ENCODE measurements at places on chromosomes 6 and 20.

DNA sequence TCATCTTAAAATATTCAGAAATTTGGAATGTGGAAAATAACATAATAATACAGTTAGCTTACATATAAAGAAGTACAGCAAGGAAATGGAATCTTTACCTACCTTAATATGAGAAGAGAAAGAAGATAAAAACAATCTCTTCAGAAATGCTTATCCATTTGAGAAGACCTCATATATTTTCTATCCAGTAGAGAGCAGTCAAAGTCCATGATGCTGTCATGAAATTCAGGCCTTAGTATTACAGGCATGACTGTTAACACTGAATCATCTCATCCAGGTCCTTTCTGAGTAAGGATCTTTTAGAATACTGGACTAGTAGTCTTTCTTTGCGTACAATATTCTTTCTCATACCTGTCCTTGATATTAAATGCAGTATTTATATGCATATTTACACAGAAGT is 713.4 kb downstream of the CD109 start:
- no peak for DNase-seq

DNA sequence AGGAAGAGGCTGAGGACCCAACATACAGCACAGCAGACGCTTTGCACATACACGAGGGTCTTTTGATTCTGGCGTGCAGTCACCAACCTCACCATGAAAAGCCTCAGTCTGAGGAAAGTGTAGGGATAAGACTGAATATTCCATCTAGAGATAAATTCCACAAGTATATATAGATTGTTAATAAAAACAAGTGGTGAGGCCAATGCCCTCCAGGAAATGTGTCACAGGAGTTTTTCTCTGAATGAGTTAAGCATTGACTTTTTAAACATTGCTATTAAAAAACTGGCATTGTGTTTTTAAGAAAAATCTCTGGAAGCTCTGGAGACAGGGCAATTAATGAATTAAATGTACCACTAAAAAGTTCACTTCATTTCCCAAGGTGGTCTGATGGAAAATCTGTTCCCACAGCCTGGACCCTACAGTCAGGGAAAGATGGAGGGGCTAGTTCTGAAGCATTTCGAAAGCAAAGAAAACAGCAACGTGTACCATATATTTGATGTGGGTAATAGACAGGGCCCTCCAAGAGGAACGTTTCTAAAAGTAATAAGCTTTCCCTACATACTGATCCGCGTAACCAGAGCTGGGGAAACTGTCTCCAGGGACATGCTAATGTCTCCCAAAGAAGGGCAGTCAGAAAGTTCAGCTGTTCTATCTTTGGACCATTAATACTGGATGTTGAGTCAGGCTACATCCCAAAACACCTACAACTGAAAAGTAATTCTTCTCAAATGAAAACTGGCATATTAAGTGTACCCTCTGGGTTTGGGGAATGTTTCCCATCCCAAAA is 301.1 kb downstream of the FOXC1 start:
- DNase-seq, result no peak

GRCh38 chr20:62122654-62123449 is 577 bp downstream of the LSM14B start:
- no peak for DNase-seq

GRCh38 chr6:35893246-35893645 is 27.7 kb downstream of the SRPK1 start:
- DNase-seq, result no peak

- no peak for DNase-seq
Observed at GRCh38 chr6:5464099-5464885, 203.0 kb downstream of the FARS2 start.

DNA sequence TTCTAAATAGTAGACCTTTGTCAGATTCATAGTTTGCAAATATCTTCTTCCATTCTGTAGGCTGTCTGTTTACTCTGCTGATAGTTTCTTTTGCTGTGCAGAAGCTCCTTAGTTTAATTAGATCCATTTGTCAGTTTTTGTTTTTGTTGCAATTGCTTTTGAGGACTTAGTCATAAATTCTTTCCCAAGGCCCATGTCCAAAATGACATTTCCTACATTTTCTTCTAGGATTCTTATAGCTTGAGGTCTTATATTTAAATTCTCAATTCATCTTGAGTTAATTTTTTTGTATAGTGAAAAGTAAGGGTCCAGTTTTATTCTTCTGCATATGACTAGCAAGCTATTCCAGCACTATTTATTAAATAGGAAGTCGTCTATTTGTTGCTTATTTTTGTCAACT is 287.0 kb downstream of the PACRG start:
- no peak for DNase-seq

DNA sequence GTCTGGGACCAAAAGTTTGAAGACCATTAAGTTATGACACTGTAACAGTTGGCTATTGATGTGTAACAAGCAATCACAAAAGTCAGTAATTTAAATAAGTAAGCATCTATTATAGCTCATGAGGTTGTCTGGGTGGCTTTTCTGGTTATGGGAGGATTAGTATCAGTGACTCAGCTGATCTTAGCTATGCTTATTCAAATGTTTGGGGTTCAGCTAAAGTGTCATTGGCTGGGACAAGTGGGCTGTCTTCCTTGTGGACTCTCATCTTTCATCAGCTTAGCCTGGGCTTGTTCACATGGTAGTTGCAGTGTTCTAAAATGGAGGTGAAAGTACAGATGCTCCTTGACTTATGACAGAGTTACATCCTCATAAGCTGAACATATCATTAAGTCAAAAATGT is 74.6 kb upstream of the LAMP5 start:
- no peak for DNase-seq

DNA sequence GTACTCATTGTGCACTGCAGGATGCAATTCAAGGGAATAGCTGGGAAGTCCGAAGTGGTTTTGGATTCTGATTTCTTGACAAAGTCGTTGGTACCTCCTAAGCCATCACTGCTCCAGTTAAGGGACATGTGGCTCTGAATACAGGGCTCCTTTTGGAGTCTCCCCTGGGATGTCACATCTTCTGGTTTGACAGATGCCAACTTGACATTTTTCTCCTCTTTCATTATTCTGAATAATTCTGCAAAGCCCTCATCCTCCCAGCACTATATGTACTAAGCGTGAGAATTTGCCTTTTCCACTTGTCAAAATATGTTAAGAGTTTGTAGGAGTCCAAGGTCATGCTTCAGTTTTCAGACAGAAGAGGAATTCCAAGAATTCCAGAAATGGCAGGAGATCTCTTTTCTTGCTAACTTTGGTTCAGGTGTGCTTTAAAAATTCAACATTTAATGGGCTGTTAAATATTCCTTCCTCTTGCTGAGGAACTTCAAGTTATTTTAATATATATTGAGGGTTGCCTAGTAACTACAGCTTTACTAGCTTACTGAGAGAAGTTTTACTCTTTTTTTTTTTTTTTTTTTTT is 38.7 kb downstream of the DOK5 start:
- no peak for DNase-seq

- no peak for DNase-seq
Observed at GRCh38 chr20:18394363-18394762, 72.5 kb downstream of the DZANK1 start.

GRCh38 chr20:45067087-45067486 is 33.8 kb downstream of the KCNS1 start:
- no peak for DNase-seq

DNA sequence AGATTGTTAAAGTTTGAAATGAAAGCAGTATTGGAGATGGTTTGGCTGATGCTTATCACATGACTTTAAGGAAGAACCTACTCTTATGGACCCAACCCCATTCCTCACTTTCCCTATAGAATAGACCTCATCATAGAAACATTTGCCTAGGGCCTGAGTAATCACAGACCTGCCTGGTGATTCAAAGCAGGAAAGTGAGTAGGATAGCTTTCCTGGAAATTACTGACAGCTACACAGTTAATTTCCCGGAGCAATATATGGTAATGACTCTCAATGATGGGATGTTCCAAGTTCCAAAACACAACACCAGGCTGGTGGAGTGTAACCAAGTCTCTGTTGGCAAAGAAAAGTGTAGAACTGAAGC is 233.8 kb downstream of the SIM1 start:
- DNase-seq, result no peak

GRCh38 chr6:119328892-119329793 is 20.4 kb downstream of the MAN1A1 start:
- no peak for DNase-seq

GRCh38 chr6:71332012-71332411 is 43.4 kb downstream of the OGFRL1 start:
- DNase-seq, result no peak

GRCh38 chr20:24382743-24383142 is 86.7 kb upstream of the SYNDIG1 start:
- DNase-seq, result no peak

DNA sequence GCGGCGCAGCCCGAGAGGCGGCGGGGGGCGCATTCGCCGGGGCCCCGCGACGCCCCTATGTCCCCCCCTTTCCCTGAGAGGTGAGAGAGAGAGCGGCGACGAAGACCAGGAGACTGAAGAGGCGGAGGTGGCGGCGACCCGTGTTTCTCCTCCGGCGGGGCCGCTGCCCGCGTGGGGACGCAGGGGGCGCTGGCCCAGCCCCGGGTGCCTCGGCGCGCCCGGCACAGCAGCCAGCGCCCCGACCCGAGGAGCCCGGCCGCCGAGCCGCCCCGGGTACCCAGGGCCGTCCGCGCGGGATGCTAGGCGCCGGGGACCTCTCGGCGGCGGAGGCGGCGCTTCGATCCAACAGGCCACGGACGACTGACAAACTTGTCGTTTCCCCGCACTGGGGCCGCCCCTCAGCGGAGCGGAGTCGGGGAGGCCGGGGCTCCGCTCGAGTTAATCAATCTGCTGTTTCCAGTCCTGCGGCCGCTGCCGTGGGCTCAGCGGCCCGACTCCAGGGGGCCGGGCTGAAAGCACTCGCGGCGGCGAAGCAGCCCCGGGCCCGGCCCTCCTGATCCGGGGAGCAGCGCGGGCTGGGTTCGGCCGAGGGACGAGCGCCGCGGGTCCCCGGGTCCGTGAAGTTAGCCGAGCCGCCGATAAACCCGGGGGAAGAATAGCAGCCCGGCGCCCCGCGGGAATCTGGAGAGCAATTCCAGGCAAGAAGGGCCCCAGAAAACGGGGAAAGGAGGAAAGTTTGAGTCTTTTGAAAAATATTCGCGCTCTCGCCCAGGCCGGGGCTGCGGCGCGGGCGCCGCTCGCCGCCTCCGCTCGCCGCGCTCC is 631 bp downstream of the MDGA1 start:
- DNase-seq, result no peak

GRCh38 chr6:166104107-166104506 is 63.5 kb downstream of the TBXT start:
- no peak for DNase-seq

GRCh38 chr6:132715881-132716637 is 2.2 kb upstream of the VNN1 start:
- no peak for DNase-seq

DNA sequence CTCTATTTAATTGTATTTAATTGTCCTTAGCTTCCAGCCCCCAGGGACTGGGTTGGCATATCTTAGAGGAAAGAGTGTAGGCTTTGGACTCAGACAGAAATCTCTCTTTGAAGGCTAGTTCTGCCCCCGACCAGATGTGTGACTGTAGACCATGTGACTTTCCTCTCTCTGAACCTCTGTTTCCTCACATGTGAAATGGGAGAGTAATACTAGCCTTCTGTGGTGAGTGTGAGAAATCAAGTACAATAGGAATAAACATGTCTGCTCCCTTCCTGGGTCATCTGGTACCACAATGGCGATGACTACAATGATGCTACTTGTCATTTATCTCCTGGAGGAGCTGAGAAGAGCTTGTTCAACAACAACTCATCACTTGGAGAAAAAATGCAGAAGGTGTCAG is 179.9 kb downstream of the LRFN2 start:
- DNase-seq, result no peak

DNA sequence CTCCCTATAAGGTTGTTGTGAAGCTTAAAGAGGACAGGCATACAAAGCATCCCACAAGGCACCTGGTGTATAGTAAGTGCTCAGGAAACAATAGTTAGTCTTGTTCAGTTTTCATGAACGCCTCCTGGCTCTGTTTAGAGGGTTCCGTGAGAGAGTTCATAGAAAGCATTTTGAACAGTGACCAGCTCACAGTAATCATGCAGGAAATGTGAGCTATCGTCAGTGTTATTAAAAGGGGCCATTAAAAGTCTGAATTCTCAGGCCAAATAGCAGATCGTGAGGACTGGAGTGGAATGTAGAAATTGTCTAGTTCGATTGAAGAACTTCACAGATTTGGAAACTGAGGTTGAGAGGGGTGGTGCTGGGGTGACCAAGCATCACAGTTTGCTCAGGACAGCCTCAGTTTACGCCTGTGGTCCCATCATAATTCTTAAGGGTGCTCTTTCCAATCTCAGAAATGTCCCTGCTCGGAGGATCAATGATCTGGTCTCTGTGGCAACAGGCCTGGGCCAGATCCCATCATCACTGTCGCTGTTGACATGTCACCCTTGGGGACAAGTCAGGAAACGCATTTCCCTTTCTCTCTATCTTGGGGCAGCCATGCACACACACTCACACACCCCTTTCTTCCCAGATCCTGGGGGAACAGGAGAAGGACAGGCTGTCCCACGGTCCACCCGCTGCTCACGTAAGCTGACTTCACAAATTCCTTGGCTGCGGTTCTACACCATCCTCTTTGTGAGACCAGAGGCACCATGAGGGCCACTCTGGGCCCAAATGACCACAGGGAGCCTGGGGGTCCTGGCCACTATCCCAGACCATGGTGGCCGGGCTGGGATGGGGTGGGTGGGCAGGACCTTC is 7.2 kb downstream of the TGM2 start:
- DNase-seq, result no peak

- DNase-seq, result no peak
Observed at GRCh38 chr6:95094751-95095663, 482.3 kb upstream of the MANEA start.

- DNase-seq, result no peak
Observed at GRCh38 chr6:34859951-34860350, 27.9 kb downstream of the TAF11 start.

DNA sequence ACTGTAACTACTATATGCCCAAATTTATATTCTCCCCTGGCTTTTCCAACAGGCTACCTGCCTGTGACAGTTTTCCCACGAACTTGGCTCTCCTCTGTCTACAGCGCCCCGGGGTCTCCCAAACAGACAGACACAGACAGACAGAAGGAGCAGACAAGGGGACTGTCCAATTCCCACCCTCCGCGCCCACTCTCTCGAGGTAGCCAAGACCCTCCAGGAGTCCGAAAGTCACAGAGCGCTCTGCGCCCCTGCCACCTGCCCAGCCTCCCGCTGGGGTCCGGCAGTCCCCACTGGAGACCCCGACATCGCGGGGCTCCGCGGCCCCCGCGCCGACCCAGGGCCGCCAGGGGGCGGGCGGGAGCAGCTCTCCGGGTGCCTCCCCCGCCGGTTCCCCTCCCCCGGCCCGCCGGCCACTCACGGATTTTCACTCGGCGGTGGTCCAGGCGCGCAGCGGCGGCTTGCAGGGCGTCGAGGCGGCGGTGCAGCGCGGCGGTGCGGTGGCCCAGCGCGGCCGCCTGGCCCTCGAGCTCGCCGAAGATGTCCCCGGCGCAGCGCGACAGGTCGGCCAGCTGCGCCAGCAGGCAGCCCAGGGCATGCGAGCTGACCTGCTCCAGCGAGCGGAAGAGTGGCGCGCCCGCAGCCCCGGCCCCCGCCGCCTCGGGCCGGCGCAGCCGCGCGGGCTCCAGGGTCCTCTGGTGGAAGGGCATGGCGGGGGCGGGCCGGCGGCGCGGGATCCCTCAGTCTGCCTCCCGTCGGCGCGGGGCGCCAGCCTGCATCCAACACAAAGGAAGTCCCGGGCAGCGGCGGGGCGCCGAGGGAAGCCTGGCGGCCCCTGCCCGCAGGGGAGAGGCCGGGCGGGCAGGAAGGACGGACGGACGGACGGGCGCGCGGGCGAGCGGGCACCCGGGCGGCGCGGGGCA is 81.3 kb upstream of the CCDC28A start:
- no peak for DNase-seq
